ENCODE measurements at places on chromosomes 16 and 17.

- DNase-seq: no peak
Observed at GRCh38 chr16:46932802-46933201, 40.7 kb downstream of the DNAJA2 start.

GRCh38 chr17:54426296-54426886, 474.3 kb upstream of the TOM1L1 start:
- DNase-seq: peak; percentile 1

GRCh38 chr17:14903854-14904253, 361.3 kb downstream of the PMP22 start:
- DNase-seq: no peak

GRCh38 chr16:70685061-70685937, 554 bp downstream of the MTSS2 start:
- DNase-seq: peak; percentile 14

Measured in activated T-cell treated with anti-CD3 and anti-CD28 coated beads, Interleukin-2, amount 50 U/mL, for 72 hours (primary cell).